ENCODE measurements at places on chromosomes 7 and 10. TPM values are rescaled to one million over a fixed set of nuclear protein-coding genes. Genes with fewer than 3 reads are reported as not detected.

AZGP1 gene
- not detected for total RNA-seq

DDC gene
- total RNA-seq = not detected

CEP55 gene
- not detected for total RNA-seq

CYP3A5 gene
- total RNA-seq = 0.43 TPM

TFEC gene
- 1.3 TPM for total RNA-seq

All from ascending aorta (tissue), 2 donors.